ENCODE measurements at places on chromosomes 7 and 10. TPM values are rescaled to one million over a fixed set of nuclear protein-coding genes. Genes with fewer than 3 reads are reported as not detected.
A peak's percentile ranks its signal among the peaks of the same experiment; 100 is the strongest.

GRCh38 chr10:21368022-21368582 lies 157.4 kb downstream of the SKIDA1 start:
- DNase-seq: no peak

- DNase-seq: no peak
These were observed 495.7 kb downstream of the INHBA start for GRCh38 chr7:41207141-41207540.

DNA sequence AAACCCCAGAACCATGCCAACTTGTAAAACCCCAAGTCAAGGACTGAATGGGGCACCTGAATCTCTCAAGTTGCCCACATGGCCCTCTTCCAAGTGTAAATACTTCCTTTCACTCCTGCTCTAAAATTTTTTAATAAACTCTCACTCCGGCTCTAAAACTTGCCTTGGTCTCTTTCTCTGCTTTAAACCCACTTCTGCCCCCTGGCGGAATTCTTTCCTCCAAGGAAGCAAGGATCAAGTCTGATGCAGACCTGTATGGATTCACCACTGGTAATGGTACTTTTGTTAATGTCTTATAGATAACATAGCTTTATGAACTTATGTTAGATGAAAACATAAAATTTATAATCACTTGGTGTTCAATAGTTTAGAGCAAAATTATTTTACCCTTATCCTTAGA lies 33.8 kb downstream of the SLC16A9 start:
- DNase-seq: peak; percentile 16

DNA sequence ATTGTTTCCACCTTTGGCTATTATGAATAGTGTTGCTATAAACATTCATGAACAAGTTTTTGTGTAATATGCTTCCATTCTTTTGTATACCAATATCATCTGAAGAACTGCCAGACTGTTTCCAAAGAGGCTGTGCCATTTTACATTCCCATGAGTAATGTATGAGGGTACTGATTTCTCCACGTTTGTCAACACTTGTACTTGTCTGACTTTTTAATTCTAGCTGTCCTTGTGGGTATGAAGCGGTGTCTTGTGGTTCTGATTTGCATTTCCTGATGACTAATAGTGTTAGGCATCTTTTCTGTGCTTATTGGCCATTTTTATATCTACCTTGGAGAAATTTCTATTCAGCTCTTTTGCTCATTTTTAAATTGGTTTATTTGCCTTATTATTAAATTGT lies 52.8 kb downstream of the LSMEM1 start:
- DNase-seq: no peak

GRCh38 chr10:126058104-126058503 lies 161.7 kb downstream of the FANK1 start:
- no peak for DNase-seq

DNA sequence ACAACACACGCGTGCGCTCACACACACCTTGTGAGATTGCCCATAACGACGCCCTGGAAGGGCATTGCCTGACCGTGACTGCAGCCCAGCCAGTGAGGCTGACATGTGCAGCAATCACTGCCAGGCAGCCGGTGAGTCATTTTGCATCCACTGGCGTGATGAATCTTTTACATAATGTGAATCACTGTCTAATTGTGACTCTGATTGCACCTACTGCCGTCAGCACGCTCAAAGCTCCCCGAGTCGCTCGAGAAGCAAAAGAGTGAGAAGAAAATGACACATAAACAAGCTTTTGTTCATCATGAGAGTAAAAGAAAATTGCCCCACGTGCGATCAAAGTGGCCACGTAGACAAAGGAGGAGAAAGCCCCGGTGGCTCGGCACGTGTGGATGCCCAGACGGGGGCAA lies 117.4 kb upstream of the PFKP start:
- peak; percentile 24 for DNase-seq

Gene IGFBP1
- 0.31 TPM for total RNA-seq

Gene FEZF1
- total RNA-seq: not detected

Gene PDE6C
- not detected for total RNA-seq

Gene VSTM2A
- not detected for total RNA-seq

Gene TNS3
- total RNA-seq: 32.2 TPM

Gene NEUROD6
- not detected for total RNA-seq

Data from HT-29 (cell line).